Right lung (tissue), 10 donors: ENCODE measurements at places on chromosomes 13 and 19.

DNA sequence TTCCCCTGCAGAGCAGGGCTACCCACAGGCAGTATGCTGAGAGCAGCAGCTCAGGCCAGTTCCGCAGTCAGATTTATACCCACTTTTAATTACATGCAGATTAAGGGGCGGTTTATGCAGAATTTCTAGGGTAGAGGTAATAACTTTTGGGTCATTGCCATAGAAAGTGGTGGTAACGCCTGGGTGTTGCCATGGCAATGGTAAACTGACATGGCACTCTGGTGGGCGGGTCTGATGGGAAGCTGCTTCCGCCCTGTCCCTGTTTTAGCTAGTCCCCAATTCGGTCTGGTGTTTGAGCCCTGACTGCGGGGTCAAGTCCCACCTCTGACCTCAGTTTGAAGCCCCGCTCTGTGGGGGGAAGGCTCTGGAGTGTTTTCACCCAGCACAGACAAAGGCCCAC is 141.1 kb upstream of the VSTM2B start:
- DNase-seq: no peak

DNA sequence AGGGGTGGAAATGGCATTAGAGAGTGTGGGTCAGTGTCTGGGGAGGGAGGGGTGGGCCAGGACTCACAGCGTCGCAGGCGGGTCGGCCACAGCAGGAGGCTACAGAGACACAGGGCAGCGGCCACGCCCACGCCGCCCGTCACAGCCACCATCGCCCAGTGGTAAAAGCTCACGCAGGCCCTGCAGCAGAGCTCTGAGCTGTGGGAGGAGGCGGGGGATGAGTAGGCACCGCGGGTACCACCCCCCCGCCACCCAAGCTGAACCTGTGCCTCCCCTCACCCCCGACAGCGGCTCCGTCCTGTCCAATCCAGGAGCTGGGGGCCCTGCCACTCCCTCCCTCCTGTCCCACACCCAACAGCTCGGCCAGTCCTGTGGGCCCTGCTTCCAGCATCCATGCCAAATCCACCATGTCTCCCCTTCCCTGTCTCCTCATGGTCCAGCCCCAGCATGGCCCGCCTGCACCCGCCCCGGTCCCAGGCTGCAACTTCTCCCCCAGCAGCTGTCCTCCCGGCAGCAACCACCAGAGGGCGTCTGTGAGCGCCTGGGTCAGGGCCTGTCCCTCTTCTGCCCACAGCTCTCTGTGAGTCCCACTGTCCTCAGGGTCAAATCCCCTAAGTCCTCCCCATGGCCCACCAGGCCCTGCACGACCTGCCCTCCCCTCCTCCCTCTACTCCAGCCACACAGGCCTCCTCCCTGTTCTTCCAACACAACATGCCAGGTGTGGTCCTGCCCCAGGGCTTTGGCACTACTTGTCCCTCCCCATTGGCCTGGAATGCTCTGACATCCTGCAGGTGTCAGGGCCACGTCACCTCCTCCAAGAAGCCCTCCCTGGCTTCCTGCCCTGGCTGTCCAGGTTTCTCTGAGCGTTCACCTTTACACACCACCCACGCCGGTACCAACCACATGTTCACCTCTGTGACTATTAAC is 6.0 kb downstream of the TEKTIP1 start:
- DNase-seq: no peak

GRCh38 chr13:33793726-33794125 is 24.2 kb upstream of the RFC3 start:
- DNase-seq: no peak

GRCh38 chr19:17455308-17456123 is 5.2 kb downstream of the NXNL1 start:
- no peak for DNase-seq

GRCh38 chr13:45406421-45406820 is 11.8 kb downstream of the SLC25A30 start:
- no peak for DNase-seq

DNA sequence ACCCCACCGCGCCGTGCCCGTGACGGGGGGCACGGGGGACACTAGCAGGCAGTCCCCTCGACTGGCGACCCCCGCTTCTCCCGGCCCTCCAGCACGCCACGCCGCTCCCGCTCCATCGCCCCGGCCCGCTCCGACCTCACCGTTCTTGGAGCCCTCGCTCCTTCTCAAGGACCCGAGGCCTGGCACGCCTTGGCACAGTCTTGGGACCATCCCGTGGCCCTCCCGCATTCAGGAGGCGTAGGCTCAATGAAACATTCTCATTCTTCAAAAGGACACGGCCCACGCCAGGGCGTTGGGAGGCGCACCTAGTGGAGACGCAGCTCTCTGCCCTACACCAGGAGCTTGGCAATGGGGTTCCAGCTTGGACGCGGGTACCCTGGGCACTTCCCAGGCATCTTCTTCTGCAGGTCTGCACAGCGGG is 473 bp upstream of the CERS1 start:
- no peak for DNase-seq

DNA sequence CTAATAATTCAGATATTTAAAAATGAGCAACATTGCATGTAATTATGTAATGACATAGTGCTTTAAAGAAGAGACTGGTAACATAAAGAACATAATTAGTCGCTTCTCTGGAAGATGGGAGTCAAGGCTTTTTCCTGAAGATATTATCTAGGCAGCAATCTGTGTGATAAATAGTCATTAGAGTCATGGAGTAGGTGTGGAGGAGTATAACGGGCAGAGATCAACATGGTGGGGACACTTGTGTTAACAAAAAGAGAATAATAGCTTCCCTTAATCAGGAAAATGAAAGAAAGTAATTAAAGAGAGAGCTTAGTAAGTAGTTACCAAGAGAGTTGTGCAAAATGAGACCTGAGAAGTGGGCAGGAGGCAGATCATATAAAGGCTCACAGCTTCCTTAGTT is 1417.1 kb upstream of the ATXN8OS start:
- no peak for DNase-seq

- DNase-seq: no peak
Observed at GRCh38 chr13:18232994-18233782, 948.4 kb downstream of the TUBA3C start.

GRCh38 chr13:24459234-24459633 is 53.3 kb downstream of the PARP4 start:
- DNase-seq: peak; percentile 67

GRCh38 chr13:63299866-63300394 is 1884.3 kb upstream of the PCDH20 start:
- DNase-seq: no peak

DNA sequence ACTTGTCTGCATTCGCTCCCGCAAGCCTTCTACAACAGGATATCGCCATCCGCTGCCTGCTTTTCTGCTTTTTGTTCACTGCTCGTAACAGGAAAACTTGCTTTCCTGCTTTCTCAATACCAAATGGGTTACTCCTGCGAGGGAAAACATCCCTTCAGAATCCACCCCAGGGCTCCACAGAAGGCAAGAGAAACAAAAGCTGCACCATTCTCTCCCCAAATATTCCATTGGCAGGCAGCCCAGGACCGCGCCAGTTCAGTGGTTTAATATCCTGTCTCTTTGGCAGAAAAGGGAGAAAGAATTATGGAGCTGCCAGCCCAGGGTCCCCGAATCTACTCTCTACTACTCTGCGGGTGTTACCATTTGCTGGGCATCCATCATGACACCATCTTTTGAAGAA is 84.7 kb upstream of the DOCK9 start:
- no peak for DNase-seq

DNA sequence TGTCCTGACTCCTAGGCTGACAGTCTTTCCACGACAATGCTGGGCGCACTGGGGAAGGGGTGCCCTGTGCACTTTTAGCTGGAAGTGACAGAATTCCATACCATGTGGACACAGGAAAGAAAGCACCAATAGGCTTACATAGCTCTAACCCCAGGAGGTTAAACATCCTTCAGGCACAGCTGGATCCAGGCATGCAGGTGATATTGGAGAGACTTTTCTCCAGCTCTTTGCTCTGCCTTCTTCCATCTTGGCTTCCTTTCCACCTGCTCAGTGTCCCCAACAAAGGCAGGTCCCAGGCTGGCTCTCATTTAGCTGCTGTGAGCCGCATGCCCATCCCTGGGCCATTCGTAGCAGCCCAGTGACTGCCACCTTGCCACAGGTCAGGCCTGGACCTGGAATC is 61.1 kb upstream of the LDLR start:
- no peak for DNase-seq

DNA sequence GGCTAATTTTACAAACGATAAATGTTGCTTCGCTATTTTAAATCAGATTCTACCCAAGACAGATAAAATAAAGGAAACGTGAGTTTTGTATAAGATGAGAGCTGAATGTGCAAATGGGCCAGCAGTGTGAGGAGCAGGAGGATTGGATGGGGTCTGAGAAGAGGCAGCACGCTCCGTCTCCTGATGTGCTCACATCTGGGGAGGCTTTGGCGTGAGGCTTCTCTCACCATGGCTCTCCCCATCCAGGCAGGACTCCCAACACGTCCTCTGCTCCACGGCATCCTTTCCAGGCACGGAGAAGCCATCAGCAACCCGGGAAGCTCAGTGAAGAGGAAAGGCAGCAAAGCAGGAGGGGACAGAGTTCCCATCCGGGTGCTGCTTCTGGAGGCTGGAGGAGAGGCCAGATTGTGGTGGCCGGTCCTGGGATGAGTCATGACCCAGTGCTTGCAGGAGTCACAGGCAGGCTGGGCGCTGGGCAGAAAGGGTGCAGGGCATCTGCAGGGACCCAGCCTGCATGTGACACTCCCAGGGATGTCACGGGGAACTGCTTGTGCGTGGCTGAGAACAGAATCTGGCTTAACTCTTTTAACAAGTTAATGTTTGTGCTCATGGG is 47.5 kb downstream of the ZNF536 start:
- DNase-seq: no peak

- DNase-seq: no peak
Observed at GRCh38 chr19:34806976-34807860, 34.2 kb upstream of the ZNF599 start.

DNA sequence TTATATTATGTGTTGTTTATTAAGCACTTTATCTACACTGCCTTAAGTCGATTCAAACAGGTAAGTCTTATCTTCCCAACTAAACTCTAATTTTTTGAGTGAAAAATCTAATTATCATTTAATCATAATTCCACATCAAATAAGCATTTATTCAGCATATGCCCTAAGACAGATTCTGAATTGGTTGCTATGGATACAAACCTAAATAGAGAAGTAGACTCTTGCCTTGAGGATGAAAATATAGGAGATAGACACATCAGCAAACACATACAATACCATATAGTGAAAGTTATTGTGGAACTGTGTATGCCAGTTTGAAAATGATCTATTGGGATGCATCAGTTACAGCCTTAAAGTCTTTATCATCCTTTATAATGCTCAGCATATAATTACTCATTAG is 1679.9 kb downstream of the SLITRK1 start:
- no peak for DNase-seq

GRCh38 chr13:34044660-34045080 is 226.7 kb downstream of the RFC3 start:
- DNase-seq: no peak

GRCh38 chr19:2394054-2394441 is 33.3 kb downstream of the TIMM13 start:
- no peak for DNase-seq

- DNase-seq: no peak
Observed at GRCh38 chr13:27028683-27029480, 142.7 kb downstream of the USP12 start.

DNA sequence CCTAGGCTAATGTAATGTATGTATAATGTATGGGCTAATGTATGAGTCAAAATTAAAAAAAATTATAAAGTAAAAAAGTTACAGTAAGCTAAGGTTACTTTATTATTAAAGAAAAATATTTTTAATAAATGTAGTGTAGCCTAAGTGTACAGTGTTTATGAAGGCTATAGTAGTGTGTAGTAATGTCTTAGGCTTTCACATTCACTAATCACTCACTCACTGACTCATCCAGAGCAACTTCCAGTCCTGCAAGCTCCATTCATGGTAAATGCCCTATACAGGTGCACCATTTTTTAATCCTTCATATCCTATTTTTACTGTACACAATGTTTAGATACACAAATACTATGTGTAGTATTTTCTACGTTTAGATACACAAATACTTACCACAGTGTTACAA is 1.8 kb upstream of the TMEM272 start:
- no peak for DNase-seq

DNA sequence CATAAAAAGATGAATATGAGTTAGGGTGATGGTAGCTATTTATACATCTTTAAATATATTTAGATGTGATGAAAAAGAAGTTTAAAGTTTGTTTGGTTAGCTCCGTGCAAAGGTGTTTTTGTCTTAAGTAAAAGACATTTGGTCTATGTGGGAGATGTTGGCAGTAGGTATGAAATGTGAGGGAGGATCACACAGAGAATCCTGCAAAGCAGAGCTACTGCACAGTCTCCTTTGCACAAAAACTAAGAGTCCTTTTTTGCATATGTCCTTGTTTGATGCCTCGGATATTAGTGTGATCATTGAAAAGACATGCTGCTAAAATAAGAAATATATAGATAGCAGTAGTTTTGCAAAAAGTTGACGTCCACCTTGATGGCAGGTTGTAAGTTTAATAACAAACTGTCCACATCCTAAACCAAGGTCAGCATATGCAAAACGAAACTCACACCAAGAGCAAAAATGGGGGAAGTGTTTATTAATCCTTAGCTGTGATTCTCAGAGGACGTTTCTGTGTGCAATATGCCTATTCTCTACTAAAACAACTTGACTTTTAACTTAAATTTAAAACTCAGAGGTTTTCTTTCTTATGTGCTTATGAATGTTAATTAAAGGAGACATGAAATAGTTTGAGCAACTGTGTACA is 870.1 kb downstream of the PCDH9 start:
- no peak for DNase-seq

DNA sequence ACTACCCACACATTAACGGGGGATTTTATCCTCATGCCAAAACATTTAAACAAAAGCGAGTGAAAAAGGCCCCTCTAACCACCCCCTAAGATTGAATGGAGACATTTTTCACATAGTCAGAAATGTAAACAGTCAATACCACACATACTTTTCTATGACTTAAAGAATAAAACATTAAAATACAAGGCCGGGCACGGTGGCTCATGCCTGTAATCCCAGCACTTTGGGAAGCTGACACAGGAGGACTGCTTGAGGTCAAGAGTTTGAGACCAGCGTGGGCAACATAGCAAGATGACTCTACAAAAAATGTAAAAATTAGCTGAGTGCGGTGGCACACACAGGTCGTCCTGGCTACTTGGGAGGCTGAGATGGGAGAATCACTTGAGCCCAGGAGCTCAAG is 47.3 kb downstream of the MPHOSPH8 start:
- DNase-seq: no peak

DNA sequence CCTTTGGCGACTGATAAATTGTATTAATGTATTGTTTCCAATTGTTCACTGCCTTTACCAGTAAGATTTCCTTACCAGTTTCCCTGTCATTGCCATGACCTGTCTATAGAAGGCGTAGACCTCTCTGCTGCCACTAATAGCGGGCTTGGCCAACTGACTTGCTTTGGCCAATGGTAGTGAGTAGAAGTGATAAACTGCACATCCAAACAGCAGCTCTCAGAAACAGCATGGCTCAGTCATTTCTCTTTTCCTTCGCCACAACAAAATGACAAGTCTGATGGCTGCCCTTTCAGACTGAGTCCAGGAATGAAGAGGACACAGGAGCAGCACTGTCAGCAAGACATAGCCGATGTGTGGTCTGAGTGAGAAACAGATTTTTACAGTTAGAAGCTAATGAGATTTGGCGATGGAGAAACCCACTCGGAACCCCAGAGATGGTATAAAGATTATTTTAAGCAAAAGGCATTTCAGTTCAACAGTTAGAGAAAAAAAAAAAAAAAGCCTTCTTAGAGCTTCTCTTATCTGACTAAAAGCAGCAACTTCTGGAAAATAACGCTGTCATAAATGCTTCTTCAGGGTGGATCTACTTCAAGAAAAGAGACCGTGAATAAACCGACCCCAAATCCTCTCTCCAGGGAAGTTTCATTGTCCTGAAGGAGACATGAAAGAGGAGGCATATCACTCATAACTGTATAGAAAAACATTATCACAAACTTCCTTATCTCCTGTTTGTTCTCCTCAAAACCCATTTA is 42.0 kb upstream of the TM9SF2 start:
- no peak for DNase-seq
